ENCODE measurements at places on chromosomes 1 and 21.

GRCh38 chr1:99266726-99267125 is 2.4 kb downstream of the PLPPR4 start:
- DNase-seq: no peak

DNA sequence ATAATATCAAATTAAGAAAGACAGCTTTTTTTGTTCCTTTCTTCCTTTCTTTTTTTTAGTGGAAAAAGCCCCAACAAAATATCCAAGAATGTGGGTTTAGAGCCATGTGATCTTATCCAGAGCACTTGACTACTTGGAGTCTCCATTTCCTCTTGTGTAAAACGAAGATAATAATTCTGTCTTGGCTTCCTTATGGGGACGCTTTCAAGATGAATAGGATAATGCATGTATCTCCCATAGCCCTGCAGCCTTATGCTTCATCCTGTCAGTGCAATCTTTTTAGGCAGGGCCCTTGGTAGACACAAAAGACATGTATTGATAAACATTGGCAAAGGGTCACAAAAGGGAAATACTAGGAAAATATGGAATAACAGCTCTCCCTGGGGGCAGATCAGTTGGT is 34.8 kb downstream of the ZBTB18 start:
- no peak for DNase-seq

- no peak for DNase-seq
These were observed 34.3 kb downstream of the PCNX2 start for GRCh38 chr1:233261206-233261605.

- DNase-seq: no peak
These were observed 468.7 kb upstream of the B3GALT2 start for GRCh38 chr1:193654951-193655735.

- no peak for DNase-seq
These were observed 64.9 kb downstream of the MEF2D start for GRCh38 chr1:156435545-156436140.

- no peak for DNase-seq
These were observed 480 bp upstream of the MIS18A start for GRCh38 chr21:32279377-32279680.
